ENCODE measurements at places on chromosomes 12 and 14. TPM values are rescaled to one million over a fixed set of nuclear protein-coding genes. Genes with fewer than 3 reads are reported as not detected.

GRCh38 chr12:9650151-9650576, 19.3 kb upstream of the CLEC2D start:
- DNase-seq = no peak

GRCh38 chr12:3700861-3701260, 52.0 kb downstream of the CRACR2A start:
- DNase-seq = no peak

FAIM2 gene
- 1.3 TPM for polyA plus RNA-seq

GRIN2B gene
- polyA plus RNA-seq = 0.86 TPM

POTEG gene
- polyA plus RNA-seq = not detected

ATL1 gene
- 2.1 TPM for polyA plus RNA-seq

TMEM179 gene
- 4.0 TPM for polyA plus RNA-seq

PMEL gene
- 467 TPM for polyA plus RNA-seq

Data from H1 (cell line).